ENCODE measurements at places on chromosomes 16 and 17.

GRCh38 chr16:2195322-2196161 is 863 bp downstream of the CASKIN1 start:
- H3K4me3 ChIP-seq: no peak overlapping the region
- peaks cover 80% of the 10 kb centered on the region for H3K27me3 ChIP-seq
- H3K36me3 ChIP-seq: no peaks in the 10 kb centered on the region
- no peak for DNase-seq
- H3K27ac ChIP-seq: no peak overlapping the region
- H3K4me1 ChIP-seq: peaks cover 4% of the 10 kb centered on the region

DNA sequence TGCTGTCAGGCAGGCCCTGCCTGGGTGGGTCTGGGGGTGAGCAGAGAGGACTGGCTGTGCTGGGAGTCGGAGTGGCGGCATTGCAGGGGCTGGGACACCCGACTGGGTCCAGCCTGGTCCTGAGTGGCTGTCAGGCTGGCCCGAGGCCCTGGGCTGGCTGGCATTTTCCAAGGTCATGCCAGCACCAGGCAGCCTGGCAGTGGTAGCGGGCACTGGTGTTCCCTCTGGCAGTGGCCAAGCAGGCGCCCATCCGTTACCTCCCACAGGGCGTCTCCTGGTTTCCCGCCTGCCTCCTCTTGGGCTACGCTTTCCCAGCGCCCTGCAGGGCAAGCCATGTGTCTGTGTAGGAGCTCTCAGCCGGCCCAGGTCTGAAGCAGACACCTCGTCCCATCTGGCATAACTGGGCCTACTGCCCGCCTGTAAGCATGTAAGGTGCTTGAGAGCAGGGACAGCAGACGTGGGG is 5.7 kb upstream of the PKMYT1 start:
- no peak overlapping the region for H3K4me3 ChIP-seq

GRCh38 chr16:51376080-51376479 is 225.0 kb upstream of the SALL1 start:
- no peak overlapping the region for H3K27ac ChIP-seq
- no peaks in the 10 kb centered on the region for H3K36me3 ChIP-seq
- no peaks in the 10 kb centered on the region for H3K4me1 ChIP-seq
- no peak for DNase-seq
- no peaks in the 10 kb centered on the region for H3K27me3 ChIP-seq

DNA sequence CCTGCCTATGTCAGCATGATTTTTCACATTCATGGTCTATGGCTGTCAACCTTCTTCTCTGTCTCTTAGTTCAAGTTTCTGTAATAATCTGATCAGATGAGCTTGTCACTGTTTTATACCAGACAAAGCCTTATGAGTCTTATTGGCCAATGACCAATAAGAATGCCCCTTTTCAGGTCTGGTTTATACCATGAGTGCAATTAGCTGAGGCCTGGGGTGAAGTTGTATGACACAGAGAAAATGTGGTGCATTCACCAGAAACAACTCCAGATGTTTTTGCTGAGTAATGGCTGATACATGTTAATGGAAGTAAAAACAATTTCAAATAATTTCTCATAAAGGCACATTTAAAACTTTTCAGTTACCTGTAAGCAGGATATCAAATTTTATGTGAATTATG is 218.6 kb upstream of the CDH8 start:
- H3K4me1 ChIP-seq: no peaks in the 10 kb centered on the region
- H3K27ac ChIP-seq: no peak overlapping the region
- H3K27me3 ChIP-seq: no peaks in the 10 kb centered on the region
- DNase-seq: no peak

- H3K4me1 ChIP-seq: peaks cover 2% of the 10 kb centered on the region
- DNase-seq: no peak
- H3K27me3 ChIP-seq: peaks cover 95% of the 10 kb centered on the region
- no peaks in the 10 kb centered on the region for H3K36me3 ChIP-seq
Measured at GRCh38 chr16:86568677-86569623, 2.3 kb downstream of the FOXC2 start.

DNA sequence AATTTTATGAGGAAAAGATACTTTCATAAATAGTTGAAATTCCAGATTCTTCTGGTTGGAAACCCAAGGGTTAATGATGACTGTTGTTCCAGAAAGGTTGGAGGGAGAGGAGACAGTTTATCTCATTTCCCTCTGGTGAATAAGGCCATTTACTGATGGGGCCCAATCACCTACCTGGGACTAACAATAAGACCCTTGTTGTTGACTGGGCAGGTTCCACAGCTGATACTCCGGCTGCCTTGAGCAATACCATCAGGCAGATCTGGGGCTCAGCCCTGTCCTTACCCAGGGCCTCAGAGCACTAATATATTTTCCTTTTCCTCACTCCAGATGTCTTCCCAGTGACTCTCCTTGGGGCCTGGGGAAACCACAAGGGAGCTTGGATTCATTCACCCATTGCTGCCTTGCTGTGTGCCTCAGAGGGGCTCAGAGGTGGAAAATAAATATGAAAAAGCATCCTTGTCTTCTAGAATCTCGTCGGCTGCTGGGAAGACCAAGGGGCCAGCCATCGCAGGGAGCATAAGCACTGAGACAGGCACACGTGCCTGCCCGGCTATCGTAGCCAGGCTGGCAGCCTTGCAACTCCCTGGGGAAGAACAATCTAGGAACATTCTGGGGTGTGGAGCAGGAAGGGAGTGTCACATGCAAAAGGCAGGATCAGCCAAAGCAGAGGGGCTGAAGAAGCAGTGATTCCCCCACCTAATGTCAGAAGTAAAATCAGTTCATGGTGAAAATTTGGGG is 54.4 kb downstream of the MPRIP start:
- no peak overlapping the region for H3K4me3 ChIP-seq
- no peak for DNase-seq
- H3K27ac ChIP-seq: no peak overlapping the region

DNA sequence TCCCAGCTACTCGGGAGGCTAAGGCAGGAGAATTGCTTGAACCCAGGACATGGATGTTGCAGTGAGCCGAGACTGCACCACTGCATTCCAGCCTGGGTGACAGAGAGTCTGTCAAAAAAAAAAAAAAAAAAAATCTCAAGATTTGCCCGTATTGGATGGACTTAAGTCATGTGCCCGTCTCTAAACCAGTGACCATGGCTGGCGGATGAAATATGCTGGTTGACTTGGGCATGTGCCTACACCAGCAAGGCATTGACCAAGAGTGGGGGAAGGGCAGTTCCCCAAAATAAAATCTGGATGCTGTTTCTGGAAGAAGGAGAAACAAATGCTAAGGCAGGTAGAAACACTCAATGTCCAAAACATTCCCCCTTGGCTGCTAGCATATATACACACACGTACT is 21.5 kb upstream of the COL1A1 start:
- H3K27ac ChIP-seq: no peak overlapping the region
- H3K4me1 ChIP-seq: peaks cover 17% of the 10 kb centered on the region
- H3K4me3 ChIP-seq: no peak overlapping the region
- no peaks in the 10 kb centered on the region for H3K36me3 ChIP-seq

- H3K4me3 ChIP-seq: no peak overlapping the region
- peak overlapping the region; percentile 71 for H3K27ac ChIP-seq
- H3K4me1 ChIP-seq: peaks cover 44% of the 10 kb centered on the region
- H3K27me3 ChIP-seq: peaks cover 10% of the 10 kb centered on the region
Measured at GRCh38 chr17:35171834-35172233, 22.4 kb downstream of the SLC35G3 start.

- peaks cover 2% of the 10 kb centered on the region for H3K4me1 ChIP-seq
- no peak within 1 kb of the TSS for H3K27ac ChIP-seq
- no peaks in the 10 kb centered on the region for H3K36me3 ChIP-seq
- H3K4me3 ChIP-seq: no peak within 1 kb of the TSS
- H3K27me3 ChIP-seq: peaks cover 84% of the 10 kb centered on the region
Measured at GRCh38 chr17:21376081-21376758, at the start of gene KCNJ12. Gene KCNJ12, plus strand, starts transcription at chr17:21376357. Its CDS starts 38,986 bp downstream, at chr17:21415343.

DNA sequence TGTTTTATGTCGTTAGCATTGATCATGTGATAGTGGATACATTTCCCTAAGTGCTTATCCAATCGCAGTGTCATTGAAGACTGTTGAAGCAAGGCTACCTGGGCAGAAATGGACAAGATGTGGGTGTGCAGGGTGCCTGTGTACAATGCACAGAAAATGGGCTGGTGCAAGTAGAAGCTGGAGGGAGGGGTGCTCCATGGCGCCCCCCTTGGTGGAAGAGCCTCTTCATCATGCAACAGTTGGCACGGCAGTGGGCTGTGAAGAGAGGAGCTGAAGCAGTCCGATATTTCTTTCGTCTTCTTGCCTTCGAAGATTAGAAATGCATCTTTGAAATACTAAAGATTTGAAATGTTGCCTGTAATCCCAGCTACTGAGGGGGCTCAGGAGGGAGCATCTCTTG is 100.5 kb downstream of the PLCG2 start:
- no peaks in the 10 kb centered on the region for H3K27me3 ChIP-seq
- no peaks in the 10 kb centered on the region for H3K36me3 ChIP-seq
- no peak overlapping the region for H3K27ac ChIP-seq
- DNase-seq: peak; percentile 36
- H3K4me1 ChIP-seq: no peaks in the 10 kb centered on the region

DNA sequence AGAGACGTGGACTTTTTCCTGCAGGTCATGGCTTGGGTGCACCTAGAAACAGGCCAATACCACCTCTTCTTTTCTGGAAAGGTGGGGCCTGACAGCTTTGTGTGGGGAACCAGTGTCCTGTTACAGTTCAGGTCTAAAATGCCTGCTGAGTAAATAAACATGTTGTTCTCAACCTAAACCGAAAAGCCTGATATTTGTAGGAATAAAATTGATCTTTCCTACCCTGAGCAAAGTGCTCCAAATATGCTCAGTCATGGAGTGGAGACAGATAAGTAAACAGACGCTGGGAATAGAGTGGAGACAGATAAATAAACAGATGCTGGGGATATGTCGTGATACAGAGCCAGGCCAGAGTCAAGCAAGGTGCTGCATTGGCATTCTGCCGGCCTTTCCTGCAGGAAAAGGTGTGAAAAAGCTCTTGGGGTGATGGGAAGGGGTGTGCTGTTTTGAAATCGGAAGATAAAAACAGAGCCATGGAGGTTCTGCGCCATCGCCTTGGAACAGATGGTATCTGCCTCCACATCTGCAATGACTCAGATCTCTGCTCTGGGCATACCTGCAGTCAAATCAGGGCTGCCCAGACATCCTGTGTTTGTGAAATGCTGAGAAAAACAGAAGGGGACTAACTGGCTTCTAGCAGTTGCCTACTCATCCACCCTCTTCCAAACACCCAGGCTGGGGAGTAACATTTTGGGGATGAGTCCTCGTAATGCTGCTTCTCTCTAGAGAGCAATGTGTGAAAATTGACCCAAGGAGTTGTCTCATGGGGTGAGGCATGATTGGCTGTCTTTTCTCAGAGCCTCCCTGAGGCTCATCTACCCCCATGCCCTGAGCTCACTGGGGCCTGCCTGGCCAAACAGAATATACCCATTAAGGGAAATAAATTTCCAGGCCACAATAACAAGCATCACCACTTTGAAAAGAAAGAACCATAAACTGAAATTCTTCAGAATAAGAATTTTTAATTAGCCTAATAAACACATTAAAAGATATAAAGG is 16.8 kb upstream of the TRPV2 start:
- peak; percentile 41 for DNase-seq
- H3K4me3 ChIP-seq: no peak overlapping the region
- no peaks in the 10 kb centered on the region for H3K36me3 ChIP-seq
- H3K4me1 ChIP-seq: peaks cover 8% of the 10 kb centered on the region
- H3K27ac ChIP-seq: peak overlapping the region; percentile 35

- H3K36me3 ChIP-seq: peaks cover 39% of the 10 kb centered on the region
- no peak for DNase-seq
- peak within 1 kb of the TSS; percentile 95 for H3K27ac ChIP-seq
- peaks cover 53% of the 10 kb centered on the region for H3K4me1 ChIP-seq
- no peaks in the 10 kb centered on the region for H3K27me3 ChIP-seq
- H3K4me3 ChIP-seq: peak within 1 kb of the TSS; percentile 98
Measured at GRCh38 chr16:67936124-67936879, at the start of gene PSMB10. Gene PSMB10, minus strand, starts transcription at chr16:67936850. Its CDS starts 101 bp downstream, at chr16:67936749.

DNA sequence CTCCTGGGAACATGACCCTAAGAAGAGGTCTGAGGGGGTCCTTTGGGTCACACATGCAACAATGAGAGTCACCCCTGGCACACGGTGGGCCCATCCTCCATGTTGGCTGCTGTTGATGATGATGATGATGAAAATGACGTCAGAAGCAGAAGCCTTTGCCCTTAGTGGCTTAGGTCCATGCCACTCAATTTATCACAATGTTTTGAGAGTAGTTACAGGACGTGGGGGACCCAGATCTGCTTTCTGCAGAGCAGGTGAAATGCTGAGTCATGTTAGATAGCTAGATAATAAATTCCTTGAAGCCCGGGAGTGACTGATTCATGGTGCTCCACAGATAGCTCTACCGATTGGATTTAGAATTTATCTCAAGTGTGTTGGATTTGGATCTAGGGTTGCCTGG is 53.9 kb downstream of the VPS35L start:
- H3K27me3 ChIP-seq: no peaks in the 10 kb centered on the region
- no peak for DNase-seq
- no peak overlapping the region for H3K4me3 ChIP-seq
- no peaks in the 10 kb centered on the region for H3K4me1 ChIP-seq
- H3K36me3 ChIP-seq: peaks cover 52% of the 10 kb centered on the region
- no peak overlapping the region for H3K27ac ChIP-seq

- no peak overlapping the region for H3K27ac ChIP-seq
- H3K27me3 ChIP-seq: no peaks in the 10 kb centered on the region
- H3K4me1 ChIP-seq: no peaks in the 10 kb centered on the region
- no peak overlapping the region for H3K4me3 ChIP-seq
- DNase-seq: no peak
- H3K36me3 ChIP-seq: peaks cover 15% of the 10 kb centered on the region
Measured at GRCh38 chr17:32191306-32191705, 49.0 kb downstream of the RHOT1 start.

DNA sequence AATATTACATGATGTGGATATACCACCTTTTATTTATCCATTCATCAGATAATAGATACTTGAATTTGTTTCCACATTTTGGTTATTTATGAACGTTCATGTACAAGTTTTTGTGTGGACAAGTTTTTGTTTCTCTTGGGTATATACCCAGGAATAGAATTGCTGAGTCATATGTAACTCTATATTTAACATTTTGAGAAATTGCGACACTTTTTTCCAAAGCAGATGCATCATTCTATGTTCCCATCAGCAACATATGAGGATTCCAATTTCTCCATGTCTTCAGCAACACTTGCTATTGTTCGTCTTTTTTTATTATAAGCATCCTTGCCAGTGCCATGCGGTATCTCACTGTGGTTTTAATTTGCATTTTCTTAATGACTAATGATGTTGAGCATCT is 93.9 kb downstream of the GSG1L start:
- no peaks in the 10 kb centered on the region for H3K36me3 ChIP-seq
- H3K27me3 ChIP-seq: peaks cover 22% of the 10 kb centered on the region
- no peak for DNase-seq
- H3K4me1 ChIP-seq: peaks cover 4% of the 10 kb centered on the region
- H3K27ac ChIP-seq: no peak overlapping the region
- no peak overlapping the region for H3K4me3 ChIP-seq

GRCh38 chr16:345772-346171 is 6.8 kb downstream of the AXIN1 start:
- no peaks in the 10 kb centered on the region for H3K27me3 ChIP-seq
- H3K27ac ChIP-seq: peak overlapping the region; percentile 62
- DNase-seq: no peak

GRCh38 chr16:67933805-67934204 is 2.1 kb upstream of the CTRL start:
- H3K27ac ChIP-seq: peak overlapping the region; percentile 64
- peaks cover 29% of the 10 kb centered on the region for H3K4me1 ChIP-seq
- H3K27me3 ChIP-seq: no peaks in the 10 kb centered on the region
- no peak overlapping the region for H3K4me3 ChIP-seq
- DNase-seq: no peak

- H3K4me3 ChIP-seq: peak within 1 kb of the TSS; percentile 90
- peaks cover 42% of the 10 kb centered on the region for H3K4me1 ChIP-seq
- no peaks in the 10 kb centered on the region for H3K27me3 ChIP-seq
- peaks cover 8% of the 10 kb centered on the region for H3K36me3 ChIP-seq
Measured at GRCh38 chr16:2009791-2010510, at the start of gene ZNF598. Gene ZNF598, minus strand, starts transcription at chr16:2009821.
